MG63 (cell line): ENCODE measurements at places on chromosomes 5 and 9. TPM values are rescaled to one million over a fixed set of nuclear protein-coding genes. Genes with fewer than 3 reads are reported as not detected.

- no peak for DNase-seq
Measured at GRCh38 chr5:1554410-1554967, 30.7 kb upstream of the LPCAT1 start.

DNA sequence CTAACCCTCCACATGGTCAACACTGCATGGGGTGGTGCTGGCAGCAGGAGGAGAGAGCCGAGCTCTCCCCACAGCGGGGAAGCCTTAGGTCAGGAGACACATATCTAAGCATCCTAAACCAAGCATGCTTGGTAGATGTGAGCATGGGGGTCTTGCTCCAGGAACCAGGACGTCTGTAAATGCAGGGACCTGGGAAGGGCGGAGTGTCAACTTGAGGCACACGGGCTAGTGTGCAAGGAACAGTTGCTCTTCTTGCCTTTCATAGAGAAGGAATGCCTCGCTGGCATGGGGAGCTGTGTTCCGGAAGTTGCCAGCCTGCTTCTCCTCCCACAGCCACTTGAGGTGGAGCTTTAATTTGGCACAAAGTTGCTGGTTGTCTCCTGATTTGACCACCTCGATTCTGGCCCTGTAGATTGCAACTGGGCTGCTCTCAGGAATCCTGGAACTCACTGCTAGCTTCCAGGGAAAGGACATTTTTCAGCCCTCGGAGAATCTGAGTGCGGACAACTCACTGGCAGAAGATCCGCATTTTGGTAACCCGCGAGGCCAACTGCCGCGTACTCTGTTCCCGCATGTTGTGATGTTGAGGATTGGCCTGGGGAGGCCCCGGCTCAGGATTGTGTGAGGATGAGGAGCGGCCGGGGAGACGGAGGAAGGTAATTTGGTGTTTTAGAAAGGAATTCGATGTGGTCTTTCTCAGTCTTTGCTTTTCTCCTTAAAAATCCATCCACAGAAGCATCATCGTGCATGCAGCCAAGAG is 370.3 kb upstream of the IRX1 start:
- no peak for DNase-seq

DNA sequence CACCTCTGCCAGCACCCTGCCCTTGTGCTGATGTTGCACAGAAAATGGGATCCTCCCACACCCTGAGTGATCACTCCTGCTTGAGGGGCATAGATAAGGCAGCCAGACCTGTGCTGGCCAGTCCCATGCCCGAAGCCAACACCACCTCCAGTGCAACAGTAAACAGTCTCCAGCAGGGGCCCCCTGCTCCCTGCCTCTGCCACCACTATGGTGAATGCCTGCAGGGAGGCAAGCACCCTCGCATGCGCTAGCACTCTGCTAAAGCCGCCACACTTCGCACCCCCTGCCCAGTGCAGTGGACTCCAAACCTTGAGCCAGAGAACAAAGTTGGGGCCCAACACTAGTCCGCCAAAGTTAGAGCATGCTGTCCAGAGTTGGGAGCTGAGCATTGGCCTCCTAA is 118.7 kb downstream of the PJA2 start:
- DNase-seq = no peak

GRCh38 chr9:73114958-73115357 is 36.7 kb upstream of the ANXA1 start:
- no peak for DNase-seq

DNA sequence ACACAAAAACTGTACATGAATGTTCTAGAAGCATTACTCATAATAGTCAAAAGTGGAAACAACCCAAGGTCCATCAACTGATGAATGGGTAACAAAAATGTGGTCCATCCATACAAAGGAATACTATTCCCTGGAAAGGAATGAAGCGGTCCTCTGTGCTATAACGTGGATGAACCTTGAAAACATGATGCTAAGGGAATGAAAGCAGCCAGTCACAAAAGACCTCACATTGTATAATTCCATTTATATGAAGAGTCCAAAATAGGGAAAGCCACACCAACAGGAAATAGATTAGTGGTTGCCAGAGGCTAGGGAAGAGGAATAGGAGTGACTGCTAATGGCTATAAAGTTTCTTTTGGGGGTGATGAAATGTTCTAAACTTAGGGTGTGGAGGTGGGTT is 22.7 kb upstream of the BARHL1 start:
- DNase-seq = no peak

- DNase-seq = no peak
Measured at GRCh38 chr9:14304259-14304658, 9.7 kb downstream of the NFIB start.

GRCh38 chr9:29282121-29282520 is 1708.8 kb upstream of the C9orf72 start:
- no peak for DNase-seq

DNA sequence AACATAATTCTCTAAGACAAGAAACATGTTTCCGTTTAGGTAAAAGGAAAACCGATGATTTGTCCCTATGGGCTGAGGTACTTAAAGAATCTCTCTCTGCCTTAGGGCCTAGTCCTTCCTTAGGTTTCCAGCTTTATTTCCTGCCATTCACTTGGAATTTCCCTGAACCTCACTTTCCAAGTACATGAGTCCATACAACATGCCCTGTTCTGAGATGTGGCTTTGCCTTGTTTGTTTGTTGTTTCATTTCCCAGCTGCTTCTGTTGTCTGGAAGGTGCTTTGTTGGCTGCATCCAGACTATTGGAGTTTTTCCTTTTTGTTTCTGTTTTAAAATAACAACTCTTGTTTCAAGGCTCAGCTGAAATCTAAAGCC is 95.2 kb downstream of the ALDH1A1 start:
- no peak for DNase-seq

DNA sequence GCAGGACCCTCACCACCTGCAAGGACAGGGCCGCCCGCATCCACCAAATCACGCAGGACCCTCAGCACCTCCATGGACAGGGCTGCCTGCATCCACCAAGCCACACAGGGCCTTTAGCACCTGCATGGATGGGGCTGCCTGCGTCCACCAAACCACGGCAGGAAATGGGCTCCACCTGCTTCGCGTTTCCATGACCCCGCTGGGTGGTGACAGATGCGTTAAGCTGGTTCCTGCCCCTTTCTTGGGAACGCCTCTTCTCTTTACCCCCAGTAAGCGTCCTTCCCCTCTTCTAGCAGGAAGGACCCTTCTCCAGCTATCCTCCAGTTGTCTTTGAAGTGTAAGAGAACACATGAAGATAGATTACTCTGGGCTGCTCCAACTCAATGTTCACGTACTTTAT is 13.5 kb downstream of the FBP1 start:
- DNase-seq = no peak

DNA sequence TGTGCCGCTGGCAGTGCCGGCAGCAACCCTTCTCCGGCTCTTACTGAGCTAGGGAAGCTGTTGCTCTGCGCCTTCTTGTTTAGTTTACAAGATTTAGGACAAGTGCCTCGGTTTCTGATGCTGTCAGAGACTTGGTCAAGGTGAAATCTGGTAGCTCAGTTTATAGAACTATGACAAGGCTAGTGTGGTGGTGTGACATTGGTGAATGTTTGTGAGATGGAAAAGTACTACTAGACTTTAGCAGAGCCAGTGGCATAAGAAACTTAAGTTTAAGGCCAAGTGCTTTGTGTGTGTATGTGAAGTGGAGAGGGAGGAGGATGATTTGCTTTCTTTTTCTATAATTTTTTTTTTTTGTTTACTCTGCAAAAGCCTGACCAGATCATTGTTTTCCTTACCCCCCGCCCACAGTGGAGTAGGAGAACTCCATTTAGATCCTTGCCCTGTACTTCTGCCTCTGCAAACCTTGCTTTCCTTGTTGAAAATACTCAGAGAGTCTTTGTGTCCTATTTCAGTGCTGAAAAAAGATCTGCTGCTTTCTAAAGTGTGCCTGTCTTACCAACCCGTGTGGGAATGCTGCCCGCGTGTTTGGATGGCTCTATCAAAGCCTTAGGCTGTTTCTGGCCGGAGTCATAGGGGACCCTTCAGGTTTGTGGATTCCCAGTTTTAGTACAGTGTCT is 75.9 kb downstream of the TRIO start:
- no peak for DNase-seq

GRCh38 chr5:179375831-179376365 is 30.6 kb upstream of the ADAMTS2 start:
- no peak for DNase-seq

GRCh38 chr9:74663439-74663838 is 166.3 kb downstream of the RORB start:
- peak; percentile 11 for DNase-seq

- DNase-seq = no peak
Measured at GRCh38 chr5:135894276-135894675, 1.4 kb downstream of the IL9 start.

GRCh38 chr9:133377721-133378216 is 1.6 kb downstream of the STKLD1 start:
- peak; percentile 38 for DNase-seq

- peak; percentile 96 for DNase-seq
Measured at GRCh38 chr9:14278291-14278721, 35.6 kb downstream of the NFIB start.

DNA sequence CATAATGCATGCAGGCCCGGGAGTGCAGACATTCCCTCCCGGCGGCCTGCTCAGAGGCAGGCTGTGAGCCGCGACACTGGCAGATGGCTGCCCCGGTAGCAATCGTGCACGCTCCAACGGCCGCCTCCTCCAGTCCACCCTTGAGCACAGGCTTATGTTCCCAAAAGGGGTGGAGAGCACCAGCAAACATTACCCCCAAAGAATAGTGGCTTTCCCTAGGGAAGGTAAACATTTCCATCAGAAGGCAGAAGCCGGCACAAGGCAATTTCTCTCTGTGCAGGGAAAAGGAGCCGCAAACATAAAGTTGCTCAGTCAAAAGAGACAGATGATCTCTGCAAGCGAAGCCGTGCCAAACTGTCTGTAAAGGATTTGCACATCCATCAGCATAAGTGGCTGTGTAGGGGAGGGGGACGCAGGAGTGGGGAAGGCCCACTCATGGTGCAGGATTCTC is 92.5 kb downstream of the SIL1 start:
- no peak for DNase-seq

DNA sequence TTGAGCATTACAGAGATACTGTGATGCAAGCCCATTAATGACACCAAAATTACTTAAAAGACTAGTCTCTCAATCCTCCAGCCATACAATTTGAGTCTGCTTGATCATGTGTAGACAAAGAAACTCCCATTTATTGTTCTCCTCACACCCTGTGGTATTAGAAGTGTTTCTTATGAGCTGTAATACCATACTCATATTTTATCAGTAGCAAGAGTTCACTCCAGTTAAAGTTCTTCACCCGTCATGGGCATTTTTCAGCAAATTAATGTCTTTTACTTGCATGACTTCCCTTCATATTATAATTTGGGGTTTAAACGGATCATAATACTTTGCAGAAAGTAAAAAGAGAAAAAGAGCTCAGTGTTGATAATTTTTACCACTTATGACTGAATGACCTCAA is 242.9 kb downstream of the BNC2 start:
- DNase-seq = no peak

DNA sequence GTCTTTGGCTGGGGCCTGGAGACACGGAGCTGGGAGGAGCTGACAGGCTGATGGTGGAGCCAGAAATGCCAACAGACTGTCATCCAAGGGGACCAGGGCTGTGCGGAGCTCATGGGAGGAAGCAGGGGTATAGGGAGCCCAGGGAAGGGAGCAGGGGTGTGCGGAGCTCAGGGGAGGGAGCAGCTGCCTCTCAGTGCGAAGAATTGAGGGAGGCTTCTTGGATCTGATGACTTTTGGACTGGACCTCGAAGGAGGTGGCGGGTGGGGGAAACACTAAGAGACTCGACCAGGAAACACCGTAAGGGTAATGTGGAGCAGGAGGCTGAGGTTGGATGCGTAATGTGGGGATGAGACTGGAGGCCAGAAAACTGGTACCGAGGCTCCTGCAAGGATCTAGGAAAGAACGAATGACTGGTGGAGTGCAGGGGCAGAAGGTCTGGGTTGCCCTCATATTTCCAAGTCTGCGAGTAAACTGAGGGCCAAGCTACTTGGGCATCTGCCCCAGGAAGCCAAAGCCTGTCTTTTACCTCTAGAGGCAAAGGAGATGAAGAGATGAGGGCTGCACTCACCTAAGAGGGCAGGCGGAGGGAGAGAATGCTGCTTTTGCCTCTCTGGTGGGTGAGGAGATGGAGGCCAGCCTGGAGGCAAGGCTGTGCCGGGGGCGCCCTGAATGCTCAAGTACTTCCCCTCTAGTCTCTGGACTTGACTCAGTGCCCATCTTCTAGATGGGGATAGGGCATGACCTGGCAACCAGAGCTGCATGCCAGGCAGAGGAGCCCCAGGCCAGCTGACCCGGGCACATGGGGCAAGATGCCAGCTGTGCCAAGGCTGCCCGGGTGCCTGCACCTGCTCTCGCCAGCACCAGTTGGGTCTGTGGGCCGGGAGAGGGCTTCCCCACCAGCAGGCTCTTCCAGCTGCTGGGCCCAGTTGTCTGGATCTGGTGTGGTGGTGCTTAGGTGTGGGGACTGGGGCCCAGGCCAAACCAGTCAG is 2.3 kb downstream of the PTGS1 start:
- no peak for DNase-seq

GRCh38 chr5:153991168-153991567 is 47.5 kb downstream of the FAM114A2 start:
- no peak for DNase-seq

DNA sequence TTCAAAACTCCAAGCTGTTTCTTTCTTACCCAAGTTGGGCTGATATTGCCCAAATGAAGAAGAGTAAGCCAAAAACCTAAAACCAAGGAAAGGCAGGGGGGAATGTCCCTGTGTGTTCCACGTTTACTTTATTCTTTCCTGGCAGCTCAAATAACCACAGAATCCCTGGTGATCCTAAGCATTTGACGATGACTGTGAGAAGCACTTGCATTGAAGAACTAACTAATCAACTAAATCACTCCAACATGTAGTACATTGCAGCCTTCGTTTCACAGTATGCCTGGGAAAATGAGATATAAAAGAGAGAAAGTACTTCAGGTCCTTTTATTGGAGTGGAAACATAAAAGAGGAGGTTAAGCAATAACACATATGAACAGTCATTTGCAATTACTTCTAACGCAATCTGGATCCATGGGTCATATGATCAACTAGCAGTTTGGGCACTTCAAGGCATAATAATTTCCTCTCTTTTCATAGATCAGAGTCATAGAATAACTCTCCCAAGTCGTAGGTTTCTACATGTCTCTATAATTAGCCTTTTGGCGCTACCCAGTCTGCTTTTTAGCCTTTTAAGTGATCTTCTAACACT is 338.4 kb downstream of the TMEM167A start:
- DNase-seq = no peak

DNA sequence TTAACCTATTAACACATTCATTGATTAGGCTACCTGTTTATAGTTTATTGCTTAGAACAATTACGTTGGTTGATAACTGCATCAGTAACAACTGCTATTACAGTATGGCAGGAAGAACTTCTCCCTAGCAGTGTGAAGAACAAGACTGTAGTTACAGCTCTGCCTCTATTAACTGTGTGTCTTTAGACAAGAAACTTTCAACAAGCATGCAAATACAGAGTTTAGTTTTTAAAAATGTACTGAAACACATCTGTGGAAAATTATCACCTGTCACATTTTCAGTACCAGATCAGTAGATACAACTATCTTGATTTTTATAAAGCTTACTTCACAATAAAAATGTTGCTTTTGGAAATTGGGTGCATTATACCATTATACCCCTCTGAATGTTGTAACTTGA is 22.2 kb downstream of the ELL2 start:
- DNase-seq = no peak

The AUH gene
- total RNA-seq = 6.7 and 16.4 TPM in 2 replicates

The ENG gene
- 12.9 and 14.0 TPM in 2 replicates for total RNA-seq

The TPD52L3 gene
- total RNA-seq = not detected in 2 replicates

The NR2F1-AS1 gene
- 8.1 and 15.1 TPM in 2 replicates for total RNA-seq

The DBH gene
- total RNA-seq = not detected in 2 replicates

The MYO10 gene
- 55.0 and 62.0 TPM in 2 replicates for total RNA-seq

The MEIKIN gene
- total RNA-seq = not detected in 2 replicates

The GGTA1 gene
- total RNA-seq = 4.6 and 6.2 TPM in 2 replicates

The TRIP13 gene
- total RNA-seq = 73.4 and 82.0 TPM in 2 replicates

The CYLC2 gene
- not detected in 2 replicates for total RNA-seq

The ADAMTS12 gene
- 8.1 and 11.8 TPM in 2 replicates for total RNA-seq

The C5orf52 gene
- not detected in 2 replicates for total RNA-seq
